ENCODE measurements at places on chromosomes 7 and 10.

GRCh38 chr7:144738708-144739314 is 97.0 kb downstream of the TPK1 start:
- DNase-seq: no peak

GRCh38 chr10:16518822-16519221 is 2.9 kb downstream of the C1QL3 start:
- no peak for DNase-seq

DNA sequence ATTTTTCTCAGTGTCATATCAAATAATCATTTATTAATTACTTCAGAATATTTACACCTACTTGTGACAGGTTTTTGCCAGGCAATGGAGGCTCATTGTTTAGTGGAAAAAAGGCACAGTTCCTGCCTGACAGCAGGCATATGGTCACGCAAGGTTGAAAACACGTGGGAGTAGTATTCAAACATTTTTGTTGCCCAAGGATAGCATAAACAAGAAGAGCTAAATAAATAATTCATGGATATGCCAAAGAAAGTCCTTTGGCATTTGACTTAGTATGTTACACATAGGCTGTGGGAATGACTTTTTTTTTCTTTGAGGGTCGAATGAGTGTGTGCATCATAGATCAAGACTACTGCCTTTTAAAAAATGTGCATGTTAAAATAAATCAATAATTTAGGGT is 120.5 kb upstream of the SEMA3E start:
- DNase-seq: peak; percentile 15

- no peak for DNase-seq
These were observed 19.1 kb upstream of the SPOCK2 start for GRCh38 chr10:72107325-72108003.

DNA sequence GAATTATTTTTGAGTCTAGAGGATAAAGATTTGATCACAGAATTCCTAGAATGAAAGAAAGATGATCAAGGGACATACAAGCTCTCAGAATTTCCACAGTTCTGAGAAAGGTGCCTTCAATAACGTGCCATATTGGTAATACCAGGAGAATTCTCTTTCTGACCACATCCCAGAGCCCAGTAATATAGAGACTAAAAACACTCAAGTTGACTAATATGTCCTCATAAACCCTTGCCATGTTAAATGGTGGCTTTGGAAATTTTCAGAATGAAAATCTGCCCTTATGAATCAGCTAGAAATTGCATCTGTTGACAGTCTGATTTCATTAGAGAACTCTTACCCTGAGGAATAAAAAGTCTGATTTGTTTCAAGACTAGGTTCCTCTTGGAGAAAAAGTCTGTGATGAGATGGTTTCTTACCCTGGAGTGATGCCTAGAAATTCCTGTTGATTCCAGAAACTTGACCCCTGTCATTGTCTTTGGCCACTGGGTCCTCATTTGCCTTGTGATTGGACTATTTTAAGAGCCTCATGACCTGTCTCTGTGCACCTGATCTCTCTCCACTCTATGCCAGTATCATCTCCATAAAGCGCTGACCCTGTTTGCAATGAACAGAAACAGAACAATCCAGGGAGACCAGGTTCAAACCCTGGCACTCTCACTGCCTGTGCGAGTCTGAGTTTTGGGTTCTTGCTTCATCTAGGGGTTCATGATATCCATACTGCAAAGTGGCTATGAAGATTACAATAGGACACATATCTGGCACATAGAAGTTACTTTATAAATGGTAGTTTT is 3.3 kb downstream of the IL2RA start:
- DNase-seq: no peak

DNA sequence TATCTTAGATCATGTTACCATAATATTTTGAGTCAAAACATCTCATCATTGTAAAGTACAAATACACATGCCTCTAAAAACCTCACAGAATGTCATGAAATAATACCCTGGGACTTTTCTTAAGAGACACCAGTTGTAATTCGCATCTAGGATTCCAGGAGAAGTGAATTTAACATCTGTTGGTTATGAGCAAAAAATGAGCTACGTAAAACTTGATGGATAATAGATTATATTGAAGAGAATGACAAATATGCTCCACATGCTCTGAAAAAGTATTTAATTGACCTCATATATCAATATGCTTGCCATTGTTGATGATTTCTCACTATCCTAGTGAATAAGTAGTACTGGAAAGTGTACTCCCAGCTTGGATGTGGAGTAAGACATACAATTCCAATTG is 227.0 kb downstream of the BBS9 start:
- no peak for DNase-seq
